ENCODE measurements at places on chromosomes 11 and 22.

GRCh38 chr11:119992171-119993051 is 145.5 kb downstream of the TRIM29 start:
- DNase-seq: no peak

DNA sequence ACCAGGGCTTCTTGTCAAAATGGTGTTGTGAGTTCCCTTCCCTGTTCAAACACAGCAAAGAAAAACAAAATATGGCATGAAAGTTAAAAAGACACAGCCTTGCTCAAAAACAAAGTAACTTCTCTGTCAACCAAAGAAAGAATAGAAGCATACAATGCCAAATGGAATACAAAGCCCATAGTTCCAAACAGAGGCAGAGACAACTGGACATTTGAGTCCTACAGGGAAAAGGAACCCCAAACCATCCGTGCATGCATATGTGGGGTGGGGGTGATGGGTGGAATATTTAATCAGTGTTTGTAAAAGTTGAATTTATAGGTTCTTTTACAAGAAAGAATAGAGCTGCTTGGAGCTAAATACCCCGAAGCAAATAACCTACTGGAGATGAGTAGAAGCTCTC is 218.7 kb downstream of the FAM76B start:
- no peak for DNase-seq

DNA sequence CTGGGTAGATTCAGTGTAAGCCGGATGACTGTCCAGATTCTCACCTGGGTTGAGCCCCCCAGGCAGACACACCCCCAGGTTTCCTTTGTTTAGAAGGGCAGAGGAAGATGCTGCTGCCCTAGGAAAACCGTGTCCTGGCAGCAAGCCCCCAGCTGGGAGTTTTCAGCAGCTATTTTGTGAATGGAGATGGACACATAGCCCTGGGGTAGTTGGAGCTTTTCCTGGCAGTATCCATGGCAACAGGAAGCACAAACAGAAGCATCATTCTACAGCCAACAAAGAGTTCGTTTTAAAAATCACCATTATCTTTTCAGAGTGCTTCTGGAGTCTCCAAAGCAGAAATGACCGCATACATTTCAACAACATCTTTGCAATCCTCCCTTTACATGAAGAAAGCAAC is 245.5 kb downstream of the BRD1 start:
- no peak for DNase-seq

- DNase-seq: no peak
Measured at GRCh38 chr22:46171940-46172339, 21.6 kb downstream of the PPARA start.

DNA sequence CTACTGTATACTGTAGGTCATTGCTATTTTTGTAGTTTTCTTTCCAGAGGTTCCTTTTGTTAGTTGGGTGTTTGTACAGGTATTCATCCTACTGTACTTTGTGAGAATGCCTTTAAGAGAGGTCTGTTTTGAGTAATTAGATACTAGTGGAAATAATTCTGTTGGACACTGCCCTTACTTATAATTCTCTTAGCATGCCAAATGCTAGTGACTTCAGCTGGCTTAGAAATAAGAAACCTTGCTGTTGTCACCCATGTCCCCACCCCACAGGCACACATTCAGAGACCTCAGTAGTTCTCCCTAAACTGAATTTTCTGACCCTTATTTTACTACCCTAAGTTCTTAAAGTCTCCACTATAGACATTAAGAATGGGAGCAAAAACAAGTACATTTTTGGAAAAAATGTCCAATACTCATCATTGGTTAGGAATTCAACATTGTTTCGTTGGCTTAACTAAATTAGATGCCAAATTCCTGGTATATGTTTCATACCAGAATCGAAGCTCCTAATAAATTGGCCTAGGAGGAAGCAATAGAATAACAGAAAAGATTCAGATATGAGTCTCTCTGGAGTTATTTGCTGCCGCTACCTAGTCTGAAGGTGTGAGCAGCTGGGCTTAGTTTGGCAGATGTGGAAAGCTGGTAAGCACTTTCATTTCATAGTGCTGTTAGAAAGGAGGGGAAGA is 28.4 kb downstream of the ZNF143 start:
- no peak for DNase-seq

DNA sequence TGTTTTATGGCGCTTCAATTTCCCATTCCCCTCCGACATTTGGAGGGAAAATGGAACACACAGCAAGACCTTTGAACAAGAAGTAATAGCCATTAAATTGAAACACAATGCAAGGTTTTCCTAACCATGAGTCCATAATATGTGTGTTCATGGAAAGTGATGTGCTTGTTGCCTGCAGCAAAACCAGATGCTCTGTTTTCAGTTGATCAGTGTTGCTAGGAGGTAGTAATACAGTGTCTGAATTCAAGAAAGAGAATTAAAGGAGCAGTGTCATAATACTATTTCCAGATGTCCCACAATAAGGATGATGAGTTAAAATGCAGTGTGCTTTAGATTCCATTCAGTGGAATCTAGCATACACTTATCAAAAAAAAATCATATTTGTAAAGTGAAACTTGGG is 637.4 kb upstream of the API5 start:
- no peak for DNase-seq

DNA sequence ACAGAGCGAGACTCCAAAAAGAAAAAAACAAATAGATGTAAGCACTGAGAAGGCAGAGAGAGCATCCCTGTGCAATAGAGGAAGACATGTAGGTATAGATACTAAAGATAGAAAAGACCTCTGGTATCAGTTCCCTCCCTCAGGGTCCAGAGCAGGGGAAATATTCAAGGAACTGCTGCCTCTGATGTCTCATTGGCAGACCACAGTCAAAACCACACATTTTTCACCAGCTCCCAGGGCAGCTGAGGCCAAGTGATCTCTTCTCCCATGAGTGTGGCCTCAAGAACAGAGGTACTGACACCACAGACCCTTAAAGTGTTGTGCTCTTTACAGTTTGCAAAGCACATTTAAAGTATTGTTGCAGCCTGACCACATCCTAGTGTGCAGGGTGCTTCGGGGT is 288.5 kb downstream of the NTM start:
- DNase-seq: no peak

- no peak for DNase-seq
Measured at GRCh38 chr11:74743640-74744039, 5.0 kb upstream of the RNF169 start.

- DNase-seq: no peak
Measured at GRCh38 chr22:49295465-49295743, 532.3 kb downstream of the BRD1 start.

DNA sequence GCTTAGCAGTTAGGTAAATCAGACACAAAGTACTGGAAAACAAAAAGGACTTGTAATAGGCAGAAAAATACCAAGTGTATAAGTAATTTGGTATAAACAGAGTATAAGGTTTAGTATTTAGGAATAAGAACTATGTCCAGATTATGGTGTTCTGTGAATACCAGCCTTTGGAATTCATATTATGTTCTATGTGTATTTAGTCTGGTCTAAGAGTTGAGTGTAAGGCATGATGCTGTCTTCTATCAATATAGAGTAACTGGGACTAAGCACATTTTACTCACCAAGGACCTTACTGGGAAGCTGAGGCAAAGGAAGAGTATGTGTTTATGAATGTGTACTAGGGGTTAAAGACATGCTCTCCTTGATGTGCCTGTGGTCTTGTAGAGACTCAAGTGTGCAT is 9.5 kb downstream of the SDHD start:
- DNase-seq: no peak

- DNase-seq: no peak
Measured at GRCh38 chr11:12067796-12068357, 42.5 kb upstream of the MICAL2 start.

DNA sequence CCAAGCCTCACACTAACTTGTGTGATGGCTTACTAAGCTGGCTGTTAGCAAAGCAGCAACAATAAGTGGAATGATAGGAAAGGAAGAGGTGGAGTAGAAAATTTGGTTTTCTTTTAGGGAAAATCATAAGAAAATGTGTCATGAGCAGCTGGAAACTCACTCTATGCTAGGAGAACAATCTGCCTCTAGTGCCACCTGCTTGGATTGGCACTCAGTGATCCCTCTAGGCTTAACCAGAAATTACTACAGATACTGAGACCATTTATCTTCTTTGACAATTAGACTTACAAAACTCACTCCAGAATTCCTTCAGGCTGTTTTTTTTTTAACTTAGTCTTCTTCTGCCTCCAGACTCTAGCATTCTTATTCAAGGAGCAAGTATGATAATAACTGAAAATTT is 117.3 kb downstream of the CD44 start:
- DNase-seq: no peak

DNA sequence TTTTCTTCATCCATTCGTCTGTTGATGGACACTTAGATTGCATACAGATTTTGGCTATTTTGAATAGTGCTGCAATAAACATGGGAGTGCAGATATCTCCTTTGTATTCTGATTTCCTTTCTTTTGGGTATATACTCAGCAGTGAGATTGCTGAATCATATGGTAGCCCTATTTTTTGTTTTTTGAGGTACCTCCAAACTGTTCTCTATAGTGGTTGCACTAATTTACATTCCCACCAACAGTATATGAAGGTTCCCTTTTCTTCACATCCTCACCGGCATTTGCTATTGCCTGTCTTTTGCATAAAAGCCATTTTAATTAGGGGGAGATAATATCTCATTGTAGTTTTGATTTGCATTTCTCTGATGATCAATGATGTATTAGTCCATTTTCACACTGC is 96.1 kb downstream of the PRR5L start:
- no peak for DNase-seq

GRCh38 chr11:75135021-75135650 is 15.8 kb upstream of the SLCO2B1 start:
- DNase-seq: no peak

- DNase-seq: no peak
Measured at GRCh38 chr11:19800162-19800561, 87.5 kb downstream of the NAV2 start.

GRCh38 chr22:28795071-28795693 is 5.2 kb downstream of the XBP1 start:
- DNase-seq: no peak

- no peak for DNase-seq
Measured at GRCh38 chr11:121323046-121323607, 30.6 kb downstream of the SC5D start.

- no peak for DNase-seq
Measured at GRCh38 chr22:44159221-44159620, 21.5 kb upstream of the PARVG start.

DNA sequence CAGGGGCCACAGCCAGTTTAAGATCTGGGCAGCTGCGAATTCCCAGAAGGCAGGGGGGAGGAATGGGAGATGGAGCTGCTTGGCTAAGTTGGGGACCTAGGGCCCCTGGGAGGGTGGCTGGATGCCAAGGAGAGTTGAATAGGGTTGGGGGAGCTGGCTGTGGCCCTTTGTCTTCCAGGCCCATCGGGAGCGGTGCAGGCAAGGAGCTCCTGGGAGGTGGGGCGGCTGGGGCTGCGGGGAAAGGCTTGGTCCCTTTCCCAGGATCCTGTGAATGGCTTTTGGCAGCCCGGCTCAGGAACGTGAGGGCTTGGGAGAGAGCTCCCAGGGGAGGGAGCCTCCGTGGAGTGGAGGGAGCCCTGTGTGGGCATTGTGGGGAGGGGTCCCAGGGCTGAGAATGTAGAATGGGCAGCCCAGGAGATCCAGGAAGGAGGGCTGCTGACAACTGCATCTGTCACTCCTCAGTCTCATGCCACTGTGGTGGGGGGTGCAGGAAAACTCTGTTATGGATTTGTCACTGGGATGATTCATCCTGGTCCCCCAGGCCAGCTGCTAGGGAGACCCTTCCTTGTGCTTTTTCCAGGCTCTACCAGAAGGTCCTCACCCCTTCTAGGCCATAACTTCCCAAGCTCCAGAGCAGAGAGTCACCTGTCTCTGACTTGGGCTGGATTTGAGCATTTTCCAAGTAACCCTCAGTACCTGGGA is 6.0 kb downstream of the FREY1 start:
- DNase-seq: no peak
